AG04449 (cell line): ENCODE measurements at places on chromosomes 3 and 15.

- DNase-seq, result no peak
These were observed 76.7 kb downstream of the AAGAB start for GRCh38 chr15:67177752-67178151.

DNA sequence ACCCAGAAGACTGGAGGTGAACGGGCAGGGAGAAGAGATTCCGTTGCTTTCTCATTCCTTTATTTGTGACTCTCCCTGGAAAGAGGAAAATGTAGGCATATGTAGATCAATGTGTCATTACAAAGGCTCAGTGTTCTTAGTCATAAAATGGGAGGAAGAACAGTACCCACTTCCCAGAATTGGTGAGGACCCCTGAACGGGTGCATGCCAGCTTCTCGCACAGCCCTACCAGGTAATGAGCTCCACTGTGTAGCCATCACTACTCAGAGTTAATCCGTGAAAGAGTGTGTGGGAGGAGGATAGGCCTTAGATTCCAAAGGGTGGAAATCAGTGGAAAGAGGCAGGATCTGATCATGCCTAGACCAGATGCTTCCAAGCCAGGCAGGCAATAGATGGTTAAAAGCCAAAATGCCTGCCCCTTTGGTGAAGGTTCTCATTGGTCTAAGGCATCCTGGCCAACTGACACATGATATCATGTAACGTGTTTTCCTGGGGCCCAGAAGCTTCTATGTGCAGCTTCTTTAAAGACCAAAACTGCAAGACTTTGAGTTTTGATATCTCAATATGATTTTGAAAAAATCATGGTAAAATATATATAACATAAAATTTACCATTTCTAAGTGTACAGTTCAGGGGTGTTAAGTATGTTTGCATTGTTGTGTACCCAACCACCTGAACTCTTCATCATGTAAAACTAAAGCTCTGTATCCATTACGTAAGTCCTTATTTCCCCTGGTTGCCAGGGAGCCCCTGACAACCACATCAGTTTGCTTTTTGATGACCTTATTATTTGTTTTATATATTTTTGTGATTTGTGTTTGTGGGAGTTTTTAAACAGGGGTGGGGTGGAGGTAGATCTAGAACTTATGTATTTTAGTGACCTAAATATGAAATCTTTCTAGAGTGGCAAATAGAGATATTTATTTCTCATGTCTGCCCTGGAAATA, 402.2 kb upstream of the CFAP20DC start:
- no peak for DNase-seq

GRCh38 chr3:100230710-100231109, 30.1 kb upstream of the TBC1D23 start:
- DNase-seq, result no peak

DNA sequence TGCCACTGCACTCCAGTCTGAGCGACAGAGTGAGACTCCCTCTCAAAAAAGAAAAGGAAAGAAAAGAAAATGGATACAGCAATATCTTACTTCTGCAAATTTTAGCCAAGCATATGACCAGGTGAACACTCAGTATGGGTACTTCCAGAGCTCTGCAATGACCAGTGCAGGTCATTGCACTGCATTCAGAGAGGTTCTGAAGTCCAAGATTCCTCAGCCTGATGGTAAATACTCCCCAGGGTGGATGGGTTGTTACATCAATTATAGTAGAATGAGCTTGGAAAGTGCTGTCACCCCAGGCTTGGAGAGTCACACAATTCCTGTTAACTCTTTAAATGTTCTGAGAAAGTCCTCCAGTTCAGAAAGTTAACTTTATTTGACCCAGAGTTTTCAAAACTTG, 103.7 kb downstream of the RPLP1 start:
- no peak for DNase-seq

GRCh38 chr3:142926368-142926944, 37.0 kb downstream of the PAQR9 start:
- no peak for DNase-seq

DNA sequence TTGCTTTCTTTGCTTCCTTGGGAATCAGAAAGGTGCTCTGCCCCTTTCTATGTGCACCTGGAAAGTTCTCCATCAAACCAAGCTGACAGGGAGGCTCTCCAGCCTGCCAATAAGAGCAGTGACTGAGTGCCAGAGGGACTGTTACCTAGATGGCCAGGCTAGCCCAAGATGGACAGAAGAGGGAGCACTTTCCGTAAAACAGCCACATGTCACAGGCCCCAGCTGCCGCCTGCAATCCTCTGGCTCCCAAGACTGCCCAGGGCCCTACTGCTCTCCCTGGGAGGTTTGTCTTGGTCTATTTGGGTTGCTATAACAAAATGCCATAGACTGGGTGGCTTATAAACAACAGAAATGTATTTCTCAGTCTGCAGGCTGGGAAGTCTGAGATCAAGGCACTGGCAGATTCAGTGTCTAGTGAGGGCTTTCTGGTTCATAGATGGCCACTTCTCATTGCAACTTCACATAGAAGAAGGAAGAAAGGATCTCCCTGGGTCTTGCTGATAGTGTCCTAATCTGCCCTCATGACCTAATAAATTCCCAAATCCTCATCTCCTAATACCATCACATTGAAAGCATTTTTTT, 72.3 kb downstream of the TAMM41 start:
- DNase-seq, result no peak

- DNase-seq, result no peak
These were observed 48.8 kb downstream of the WWTR1 start for GRCh38 chr3:149608987-149609386.

DNA sequence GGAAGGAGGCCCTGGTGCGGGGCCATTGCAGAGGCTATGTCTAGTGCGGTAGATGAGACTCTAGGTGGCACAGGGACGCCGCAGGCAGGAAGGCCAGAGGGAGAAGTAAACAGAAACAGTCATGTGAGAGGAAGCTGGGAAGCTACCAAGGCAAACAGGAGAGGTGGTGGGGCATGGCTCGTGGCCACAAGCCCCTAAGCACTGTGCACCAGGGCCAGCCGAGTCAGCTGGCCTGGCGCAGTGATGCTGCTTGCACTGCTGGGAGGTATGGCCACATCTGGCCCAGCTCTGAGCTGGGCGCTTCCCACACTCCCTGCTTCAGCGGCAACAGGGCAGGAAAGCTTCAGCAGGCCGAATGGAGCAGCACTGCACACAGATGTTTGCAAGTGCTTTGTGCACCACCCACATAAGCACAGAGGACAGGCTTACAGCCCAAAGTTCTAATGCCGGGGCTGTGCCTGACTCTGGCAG, 76.6 kb downstream of the SRGAP3 start:
- no peak for DNase-seq

DNA sequence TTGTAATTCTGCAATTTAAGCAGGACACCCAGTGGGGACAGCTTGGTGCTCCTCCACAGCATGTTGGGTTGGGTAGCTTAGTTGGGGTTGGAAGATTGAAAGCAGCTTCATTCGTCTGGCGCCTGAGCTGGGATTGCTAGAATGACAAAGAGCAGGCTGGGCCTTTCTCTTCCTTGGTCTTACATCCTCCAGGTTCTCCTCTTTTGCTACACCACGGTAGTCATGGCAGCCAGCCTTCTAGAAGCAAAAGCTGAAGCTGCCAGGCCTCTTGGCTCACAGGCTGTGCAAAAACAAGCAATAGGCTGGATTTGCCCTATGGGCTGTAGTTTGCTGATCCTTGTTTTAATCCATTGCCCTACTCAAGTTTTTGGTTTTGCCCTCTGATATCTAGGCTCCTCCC, 3.2 kb upstream of the ANXA2 start:
- no peak for DNase-seq

GRCh38 chr15:94162939-94163338, 68.4 kb upstream of the MCTP2 start:
- no peak for DNase-seq

DNA sequence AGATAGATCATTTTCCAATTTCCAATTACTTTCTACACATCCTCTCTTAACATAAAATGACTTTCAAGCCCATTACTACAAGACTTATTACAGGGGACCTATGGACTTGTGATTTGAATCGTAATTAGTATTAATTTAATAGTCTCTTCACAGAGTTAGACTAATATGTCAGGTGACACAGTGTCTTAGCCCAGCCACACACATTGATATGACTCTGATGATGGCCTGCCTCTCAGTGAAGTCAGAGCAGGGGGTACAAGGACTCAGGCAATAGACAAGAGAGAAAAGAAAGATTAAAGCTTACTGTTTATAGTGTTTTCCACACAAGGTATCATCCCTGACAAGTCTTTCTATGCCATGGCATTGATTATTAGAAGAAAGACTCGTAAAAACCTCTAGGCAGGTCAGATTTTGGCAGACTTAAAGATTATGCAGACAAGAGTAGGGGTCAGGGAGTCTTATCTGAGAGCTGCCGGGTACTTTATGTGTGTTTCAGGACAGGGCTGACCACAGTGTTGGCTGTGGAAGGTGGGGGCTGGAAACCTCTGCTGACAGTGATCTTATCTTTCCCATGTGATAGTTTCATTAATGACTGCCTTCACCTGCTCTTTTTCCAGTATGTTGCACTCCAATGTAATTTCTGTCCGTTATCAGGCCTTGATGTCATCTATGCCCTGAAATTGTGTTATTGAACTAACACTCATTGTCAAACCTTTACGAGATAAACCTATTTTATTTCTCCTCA, 50.1 kb downstream of the B3GALNT1 start:
- no peak for DNase-seq

- no peak for DNase-seq
These were observed 1.8 kb upstream of the PLXND1 start for GRCh38 chr3:129608087-129608935.

DNA sequence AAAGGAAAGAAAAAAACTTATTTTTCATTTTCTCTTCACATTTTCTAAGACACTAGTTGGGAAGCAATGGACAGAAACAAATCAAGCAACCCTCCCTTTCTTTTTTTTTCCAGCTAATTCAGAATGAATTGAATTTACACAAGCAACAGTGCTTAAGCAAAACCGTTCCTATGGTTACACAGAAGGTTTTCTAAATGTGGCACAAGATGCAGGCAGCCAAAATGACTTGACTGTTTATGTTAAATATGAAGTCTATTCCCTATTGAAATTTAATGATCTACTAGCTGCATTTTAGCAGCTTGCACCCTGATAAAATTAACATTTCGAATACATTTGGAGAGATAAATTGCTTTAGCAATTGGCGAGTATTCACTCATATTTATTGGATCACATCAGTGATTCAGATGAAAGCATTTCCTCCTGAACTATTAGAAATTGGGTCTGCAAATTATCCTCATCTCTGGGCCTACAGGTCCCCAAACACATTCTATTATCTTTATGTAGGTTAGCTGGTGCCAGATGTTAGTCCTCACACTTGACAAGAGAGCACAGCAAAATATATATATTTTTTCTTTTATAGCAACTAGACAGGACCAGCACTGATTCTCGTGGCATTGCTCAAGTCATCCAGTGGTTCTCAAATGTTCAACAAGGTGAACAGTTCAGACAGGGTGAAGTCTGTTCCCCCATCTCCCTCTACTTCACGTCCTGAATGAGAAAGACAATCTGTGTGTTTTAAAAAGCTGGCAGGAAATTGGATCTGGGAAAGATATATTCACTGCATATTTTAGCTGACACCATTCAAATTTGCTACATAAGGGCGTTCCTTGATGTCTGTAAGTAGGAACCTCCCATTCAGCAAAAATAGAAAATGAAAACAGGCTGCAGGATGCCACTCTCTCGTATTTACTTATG, 463.6 kb upstream of the KCNMB2 start:
- DNase-seq, result no peak

GRCh38 chr3:72756900-72757299, 91.3 kb downstream of the SHQ1 start:
- DNase-seq, result no peak

GRCh38 chr15:85852969-85853368, 58.2 kb upstream of the KLHL25 start:
- no peak for DNase-seq

DNA sequence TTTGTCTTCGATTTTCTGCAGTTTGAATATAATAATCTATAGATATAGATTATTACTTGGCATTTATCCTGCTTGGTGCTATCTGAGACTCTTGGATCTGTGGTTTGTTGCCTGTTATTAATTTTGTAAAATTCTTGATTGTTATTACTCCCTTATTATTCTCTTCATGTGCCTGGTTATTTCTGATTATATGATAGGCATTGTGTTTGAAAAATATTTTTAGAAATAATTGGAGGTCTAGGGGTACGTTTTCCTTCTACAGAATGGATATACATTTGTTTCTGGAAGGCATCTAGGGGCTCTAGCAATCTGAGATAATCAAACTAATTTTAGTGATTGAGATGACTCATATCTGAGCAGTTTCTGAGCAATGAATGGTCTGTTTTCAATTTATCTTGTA, 14.9 kb upstream of the CELF6 start:
- DNase-seq, result no peak

DNA sequence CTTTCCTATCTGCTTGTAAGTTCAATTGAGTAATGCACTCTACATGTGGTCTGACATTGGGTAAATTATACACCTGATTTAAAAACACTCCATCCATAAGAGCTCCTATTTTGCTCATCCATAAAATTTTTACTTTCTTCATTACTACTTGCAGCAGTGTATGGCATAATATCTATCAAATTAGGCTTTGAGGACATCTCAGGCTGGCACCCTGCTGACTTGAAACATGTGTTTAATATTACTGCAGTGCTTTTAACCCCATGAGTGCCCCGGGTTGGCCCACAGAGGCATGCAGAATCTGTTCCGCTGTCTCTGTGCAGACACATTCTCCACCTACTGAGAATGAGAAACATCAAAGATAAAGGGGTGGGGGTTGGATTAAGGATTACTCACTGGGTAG, 249.9 kb upstream of the DNAJC19 start:
- DNase-seq, result no peak

GRCh38 chr3:118204052-118204656, 830.5 kb downstream of the IGSF11 start:
- no peak for DNase-seq

- no peak for DNase-seq
These were observed 128.0 kb downstream of the ATG7 start for GRCh38 chr3:11400213-11400612.

DNA sequence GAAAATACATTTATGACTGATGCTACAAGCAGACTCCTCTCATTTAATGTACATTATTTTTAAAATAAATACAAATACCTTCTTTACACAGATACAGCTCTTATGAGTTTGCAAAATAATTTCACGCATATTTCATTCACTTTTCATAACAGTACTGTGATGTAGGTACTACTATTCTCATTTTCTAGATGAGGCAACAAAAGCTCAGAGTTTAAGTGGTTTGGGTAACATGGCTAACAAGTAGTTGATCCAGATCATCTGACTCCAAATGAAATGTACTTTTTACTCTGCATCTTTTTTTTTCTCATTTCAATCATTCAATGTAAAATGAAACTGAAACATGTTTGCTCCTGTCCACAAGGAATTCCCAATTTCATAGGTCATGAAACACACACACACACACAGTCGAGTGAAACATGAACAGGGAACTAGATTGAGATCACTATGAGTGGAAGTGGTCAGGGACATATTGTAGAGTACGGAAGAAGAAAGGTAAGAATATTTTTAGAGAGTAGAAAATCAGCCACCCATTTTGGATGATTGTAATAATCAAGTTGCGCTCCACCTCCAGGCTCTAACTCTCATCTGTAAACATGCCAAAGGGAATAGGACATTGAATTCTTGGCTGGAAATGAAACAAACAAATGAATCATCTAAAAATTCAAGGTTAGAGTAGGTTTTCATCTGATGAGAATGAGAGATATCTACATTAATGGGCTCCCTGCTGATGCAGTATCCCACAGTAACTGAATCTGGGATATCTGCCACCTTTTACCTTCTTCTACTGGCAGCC, 92.4 kb downstream of the CLDN1 start:
- DNase-seq, result peak; percentile 64

GRCh38 chr3:156816091-156816793, 9.9 kb upstream of the LEKR1 start:
- DNase-seq, result no peak
